ENCODE measurements at places on chromosomes 13 and 19.

DNA sequence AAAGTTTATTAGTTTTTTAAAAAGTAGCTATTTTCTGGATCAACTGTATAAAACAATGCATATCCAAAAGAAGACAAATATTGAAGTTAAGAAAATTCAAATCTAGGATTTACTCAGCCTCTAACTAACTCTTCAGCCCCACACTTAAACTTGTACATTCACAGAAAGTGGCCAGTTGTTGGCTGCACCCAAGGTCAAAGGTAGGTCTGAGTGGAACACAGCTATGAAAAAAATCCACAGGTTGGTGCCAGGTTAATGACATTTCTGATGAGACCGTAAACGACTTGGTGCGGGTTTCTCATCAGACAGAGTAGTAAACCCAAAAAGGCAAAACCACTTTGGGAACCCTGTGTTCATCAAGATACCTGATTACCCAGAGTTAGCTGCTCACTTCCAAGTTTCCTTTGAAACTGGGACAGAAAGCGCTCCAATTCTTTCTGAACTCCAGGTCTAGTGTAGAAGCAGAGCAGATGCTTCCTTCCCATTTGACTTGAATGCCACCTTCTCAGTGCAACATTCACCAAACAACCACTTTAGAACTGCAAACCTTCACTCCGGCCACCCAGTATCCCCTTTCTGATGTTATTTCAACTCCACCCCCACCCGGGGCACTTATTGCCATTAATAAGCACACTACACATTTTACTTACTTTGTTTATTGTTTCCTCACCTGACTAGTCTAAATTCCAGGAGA is 208.3 kb upstream of the STARD13 start:
- peak; percentile 36 for DNase-seq

DNA sequence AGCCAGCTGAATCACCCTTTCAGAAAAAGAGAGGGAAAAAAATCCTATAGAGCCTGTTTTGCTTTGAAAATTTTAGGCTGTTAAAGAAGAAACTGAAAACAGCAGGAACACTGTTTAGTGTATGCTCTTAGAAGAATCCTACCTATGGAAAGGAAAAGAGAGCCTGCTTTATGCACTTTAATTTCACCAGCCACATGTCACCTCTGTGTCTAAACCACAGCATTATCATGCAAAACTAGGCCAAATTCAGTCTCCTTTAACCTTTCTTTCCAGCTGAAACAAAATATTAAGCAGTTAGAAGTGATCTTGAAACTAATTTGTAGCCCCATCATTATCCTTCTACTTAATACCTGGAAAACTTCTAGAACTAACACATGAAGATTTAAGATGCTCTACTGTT is 97.2 kb upstream of the MAB21L1 start:
- no peak for DNase-seq

- DNase-seq = no peak
Measured at GRCh38 chr13:86765462-86765861, 905.7 kb upstream of the SLITRK5 start.

- DNase-seq = peak; percentile 98
Measured at GRCh38 chr19:15125232-15126067, 18.2 kb downstream of the SYDE1 start.

DNA sequence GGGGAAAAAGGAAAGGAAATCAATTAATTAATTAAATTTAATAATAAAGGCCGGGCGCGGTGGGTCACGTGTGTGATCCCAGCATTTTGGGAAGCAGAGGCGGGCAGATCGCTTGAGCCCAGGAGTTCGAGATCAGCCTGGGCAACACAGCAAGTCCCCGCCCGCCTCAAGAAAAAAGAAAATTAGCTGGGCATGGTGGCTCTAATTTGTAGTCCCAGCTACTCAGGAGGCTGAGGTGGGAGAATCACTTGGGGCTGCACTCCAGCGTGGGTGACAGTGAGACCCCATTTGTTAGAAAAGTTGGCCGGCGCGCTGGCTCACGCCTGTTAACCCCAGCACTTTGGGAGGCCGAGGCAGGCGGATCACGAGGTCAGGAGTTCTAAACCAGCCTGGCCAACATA is 733 bp upstream of the CD320 start:
- DNase-seq = no peak
